ENCODE measurements at places on chromosomes 7 and 10. TPM values are rescaled to one million over a fixed set of nuclear protein-coding genes. Genes with fewer than 3 reads are reported as not detected.

Gene DIP2C
- polyA plus RNA-seq = 11.8 TPM

Gene ECHS1
- polyA plus RNA-seq = 147 TPM

Gene CPXM2
- 14.2 TPM for polyA plus RNA-seq

Gene SMKR1
- 0.70 TPM for polyA plus RNA-seq

Gene PON3
- not detected for polyA plus RNA-seq

Gene WNT8B
- not detected for polyA plus RNA-seq

Gene ADAM22
- 0.09 TPM for polyA plus RNA-seq

Gene GIMAP6
- not detected for polyA plus RNA-seq

Gene CLCN1
- not detected for polyA plus RNA-seq

Gene EZH2
- 9.6 TPM for polyA plus RNA-seq

Gene HSPA12A
- 5.6 TPM for polyA plus RNA-seq

Gene SPRN
- 0.32 TPM for polyA plus RNA-seq

Gene CTAGE4
- polyA plus RNA-seq = 1.0 TPM

Gene MBL2
- not detected for polyA plus RNA-seq

Gene ZNF518A
- 6.8 TPM for polyA plus RNA-seq

Gene TBRG4
- 55.8 TPM for polyA plus RNA-seq

Gene RELN
- polyA plus RNA-seq = 0.76 TPM

Gene UCMA
- not detected for polyA plus RNA-seq

Gene WDR11
- 26.7 TPM for polyA plus RNA-seq

Gene RBM20
- not detected for polyA plus RNA-seq

Gene FAM170B
- polyA plus RNA-seq = not detected

Gene MNX1
- polyA plus RNA-seq = not detected

Gene GPRIN2
- not detected for polyA plus RNA-seq

Gene DMBT1
- not detected for polyA plus RNA-seq

Gene VAX1
- not detected for polyA plus RNA-seq

Gene MTURN
- 15.9 TPM for polyA plus RNA-seq

Gene NUTM2A
- not detected for polyA plus RNA-seq

Gene VKORC1L1
- 20.0 TPM for polyA plus RNA-seq

Gene VGF
- polyA plus RNA-seq = not detected

Gene GPR141
- not detected for polyA plus RNA-seq

Gene SLC16A12
- polyA plus RNA-seq = not detected

Gene ZC3HAV1L
- 9.8 TPM for polyA plus RNA-seq

Gene KLF14
- 0.25 TPM for polyA plus RNA-seq

Gene STEAP1B
- 24.9 TPM for polyA plus RNA-seq

Gene TCAF1
- 46.5 TPM for polyA plus RNA-seq

Gene JMJD1C
- 34.6 TPM for polyA plus RNA-seq

Gene WDFY4
- polyA plus RNA-seq = not detected

Gene NEUROD6
- not detected for polyA plus RNA-seq

Gene CALHM1
- 0.08 TPM for polyA plus RNA-seq

Gene OR2A1
- 0.10 TPM for polyA plus RNA-seq

Gene GIMAP4
- polyA plus RNA-seq = not detected

Gene REEP3
- 69.9 TPM for polyA plus RNA-seq

Gene PON2
- polyA plus RNA-seq = 89.1 TPM

Gene XPNPEP1
- polyA plus RNA-seq = 48.2 TPM

All from GM23248 (cell line).